Motor neuron (in vitro differentiated cells): ENCODE measurements at places on chromosomes 13 and 19.

GRCh38 chr13:46799139-46799538 lies 2.2 kb upstream of the ESD start:
- no peak for ATAC-seq

DNA sequence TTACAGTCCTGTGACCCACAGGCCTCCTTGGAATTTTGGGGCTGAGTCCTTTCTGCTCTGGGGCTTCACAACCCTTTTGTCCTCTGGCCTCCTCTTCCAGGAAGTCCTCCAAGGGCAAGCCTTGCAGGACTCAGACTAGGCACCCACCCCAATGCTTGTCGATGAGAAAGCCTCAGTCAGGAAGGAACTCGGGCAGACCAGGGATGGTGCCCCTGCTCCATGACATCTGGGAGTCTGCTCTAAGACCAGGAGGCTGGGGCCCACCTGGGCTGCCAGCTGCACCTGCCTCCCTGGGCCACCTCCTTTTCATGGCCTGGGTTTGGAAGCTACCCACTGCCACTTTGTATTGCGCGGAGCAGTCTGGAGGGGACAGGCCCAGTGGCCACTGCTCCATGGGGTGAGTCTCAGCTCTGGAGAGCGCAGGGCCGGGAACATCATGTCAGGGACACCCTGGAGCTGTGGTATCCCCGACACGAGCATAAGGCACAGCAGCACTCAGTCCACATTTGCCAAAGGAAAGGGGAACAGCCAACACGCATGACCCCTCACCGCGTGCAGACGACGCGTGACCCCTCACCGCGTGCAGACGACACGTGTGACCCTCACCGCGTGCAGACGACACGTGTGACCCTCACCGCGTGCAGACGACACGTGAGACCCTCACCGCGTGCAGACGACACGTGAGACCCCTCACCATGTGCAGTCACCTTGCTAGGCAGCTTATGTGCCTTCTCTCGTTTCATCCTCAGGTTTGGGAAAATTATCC lies 10.8 kb downstream of the C2CD4C start:
- ATAC-seq: no peak

DNA sequence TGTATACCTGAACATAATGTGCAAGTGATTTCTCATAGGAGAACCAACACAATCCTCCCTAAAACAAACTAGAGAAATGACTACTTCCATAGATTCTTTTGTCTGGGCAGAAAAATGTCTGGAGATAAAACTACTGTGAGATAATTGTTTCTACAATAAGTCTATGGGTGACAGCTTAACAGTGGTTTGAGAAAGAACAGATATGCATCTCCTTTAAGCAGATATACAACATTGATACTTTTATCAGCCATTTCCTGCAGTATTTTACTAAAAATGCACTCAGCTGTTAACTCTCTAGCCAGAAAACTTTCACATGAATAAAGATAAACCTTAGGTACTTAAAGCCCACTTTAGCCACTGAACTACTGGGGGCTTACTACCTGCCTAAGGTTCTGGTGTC lies 1132.4 kb downstream of the EFNB2 start:
- no peak for ATAC-seq

- no peak for ATAC-seq
Measured at GRCh38 chr19:36051637-36052036, 2.4 kb downstream of the THAP8 start.

GRCh38 chr13:42654212-42654611 lies 80.3 kb downstream of the TNFSF11 start:
- no peak for ATAC-seq

DNA sequence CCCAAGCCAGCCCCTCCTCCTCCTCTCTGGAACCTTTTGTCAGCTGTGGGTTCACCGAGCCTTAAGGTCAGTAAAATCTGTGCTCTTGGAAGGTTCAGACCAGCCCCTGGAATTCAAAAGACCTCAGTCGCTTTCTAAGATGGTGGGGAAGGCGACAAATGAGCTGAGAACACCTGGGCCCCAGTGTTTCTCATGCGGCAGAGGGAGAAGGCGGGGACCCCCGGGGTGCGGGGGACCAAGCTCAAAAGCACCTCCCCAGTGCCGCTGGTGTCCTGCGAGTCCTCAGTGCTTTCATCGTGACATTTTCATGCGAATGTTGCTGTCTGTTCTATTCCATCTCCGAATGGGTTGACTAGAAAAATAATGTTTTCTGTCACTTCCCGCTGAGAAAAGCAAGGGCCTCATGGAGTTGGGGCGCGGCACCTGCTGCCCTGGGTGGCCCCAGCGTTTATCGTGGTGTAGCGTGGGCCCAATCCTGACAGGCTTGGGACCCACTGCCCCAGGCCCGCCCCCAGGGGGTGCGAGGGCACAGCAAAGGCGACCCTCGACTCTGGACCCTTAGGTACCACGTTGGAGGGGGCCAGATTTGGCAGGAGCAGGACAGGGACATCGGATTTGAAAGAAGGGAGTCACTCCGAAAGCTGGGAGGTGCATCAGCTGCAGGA lies 751 bp upstream of the NTN5 start:
- ATAC-seq: no peak

DNA sequence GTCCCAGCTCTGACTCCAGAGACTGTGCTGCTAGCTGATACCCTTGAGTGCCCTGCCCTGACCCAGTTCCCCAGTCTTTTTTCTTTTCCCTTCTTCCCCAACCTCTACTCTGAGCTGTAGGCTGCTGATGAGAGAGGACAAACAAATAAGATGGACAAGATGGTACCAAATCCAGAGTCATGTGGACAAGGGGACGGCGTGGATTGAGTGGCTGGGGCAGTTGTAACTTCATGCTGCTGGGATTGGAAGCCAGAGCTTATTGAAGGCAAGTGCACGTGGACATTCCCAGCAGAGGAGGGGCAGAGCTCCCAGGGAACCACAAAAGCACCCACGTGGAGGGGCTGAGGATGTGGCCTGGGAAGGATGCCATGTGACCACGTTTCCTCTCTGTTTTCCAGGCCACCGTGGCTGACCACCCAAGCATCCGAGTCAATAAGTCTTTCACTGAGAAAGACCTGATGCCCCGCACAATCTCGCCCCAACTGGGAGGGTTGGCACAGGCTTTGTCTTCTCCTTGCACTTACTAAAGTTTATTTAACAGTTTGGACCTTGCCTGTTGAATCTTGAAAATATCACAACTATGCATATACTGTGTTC lies 323.3 kb upstream of the ZNF507 start:
- ATAC-seq: no peak

DNA sequence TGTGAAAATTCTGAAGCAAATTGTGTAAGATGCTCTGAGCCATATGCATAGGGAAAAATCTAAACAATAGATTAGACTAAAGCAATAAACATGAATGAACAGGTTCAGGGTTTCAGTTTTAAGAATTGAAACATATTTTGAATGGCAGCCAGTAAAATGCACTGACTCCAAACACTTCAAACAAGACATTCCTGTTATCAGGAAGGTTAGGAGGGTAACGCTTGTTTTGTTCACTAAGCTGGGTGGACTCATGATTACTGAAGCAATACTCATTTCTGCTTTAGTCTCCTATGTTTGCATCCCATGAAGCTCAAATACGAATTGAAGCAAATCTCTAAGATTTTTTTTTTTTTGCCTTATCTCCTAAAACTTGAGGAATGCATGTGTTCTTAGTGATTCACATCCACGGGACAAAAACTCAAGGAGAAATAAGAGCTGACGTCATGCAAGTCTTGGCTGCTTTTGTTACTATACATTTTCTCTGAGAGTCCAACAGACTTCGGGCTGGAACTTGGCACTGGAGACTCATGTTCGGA lies 29.1 kb upstream of the IGFL4 start:
- ATAC-seq: no peak
